ENCODE measurements at places on chromosomes 5 and 9.

GRCh38 chr5:148760945-148761638 lies 65.3 kb upstream of the ADRB2 start:
- DNase-seq: no peak

DNA sequence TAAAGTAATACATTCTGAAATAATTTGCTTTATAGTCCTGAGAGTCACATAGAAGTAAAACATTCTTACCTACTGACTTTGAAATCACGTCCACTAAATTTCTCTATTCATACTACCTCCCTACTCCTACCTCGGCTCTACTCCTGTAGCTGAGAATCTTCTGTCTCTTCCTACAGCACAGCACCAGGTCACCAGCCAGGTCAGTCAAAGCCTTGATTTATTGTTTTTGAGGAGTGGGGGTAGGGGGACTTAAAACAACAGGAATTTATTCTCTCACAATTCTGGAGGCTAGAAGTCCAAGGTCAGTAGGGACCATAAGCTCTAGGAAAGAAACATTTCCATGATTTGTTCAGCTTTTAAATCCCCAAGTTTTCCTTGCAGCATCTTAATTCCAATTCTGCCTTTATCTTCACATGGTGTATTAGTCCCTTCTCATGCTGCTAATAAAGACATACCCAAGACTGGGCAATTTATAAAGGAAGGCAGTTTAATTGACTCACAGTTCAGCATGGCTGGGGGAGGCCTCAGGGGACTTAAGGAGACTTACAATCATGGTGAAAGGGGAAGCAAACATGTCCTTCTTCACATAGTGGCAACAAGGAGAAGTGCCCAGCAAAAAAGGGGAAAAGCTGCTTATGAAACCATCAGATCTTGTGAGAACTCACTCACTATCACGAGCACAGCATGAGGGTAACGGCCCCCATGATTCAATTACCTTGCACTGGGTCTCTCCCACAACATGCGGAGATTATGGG lies 49.6 kb upstream of the CCNG1 start:
- DNase-seq: no peak

DNA sequence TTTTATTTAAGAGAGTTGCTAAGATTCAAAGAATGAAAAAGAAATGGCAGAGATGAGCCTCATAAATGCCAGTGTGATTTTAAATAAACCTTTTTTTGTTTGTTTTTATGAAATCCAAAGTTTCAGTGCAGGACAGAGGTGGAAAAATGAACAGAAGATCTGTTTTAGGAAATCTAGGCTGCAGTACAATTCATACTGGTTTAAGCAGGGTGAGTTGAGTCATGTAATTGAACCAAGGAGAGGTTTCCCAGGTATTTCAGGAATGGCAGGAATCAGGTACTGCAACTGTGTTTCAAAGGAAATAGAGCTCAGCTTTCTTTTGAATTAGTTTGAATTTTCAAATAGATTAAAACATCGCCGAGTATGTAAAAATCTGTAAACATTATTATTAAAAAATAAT lies 3.0 kb upstream of the ANKRD31 start:
- DNase-seq: no peak

GRCh38 chr5:111933086-111933485 lies 176.1 kb upstream of the NREP start:
- no peak for DNase-seq

GRCh38 chr5:110625376-110625999 lies 101.0 kb downstream of the TMEM232 start:
- DNase-seq: no peak

DNA sequence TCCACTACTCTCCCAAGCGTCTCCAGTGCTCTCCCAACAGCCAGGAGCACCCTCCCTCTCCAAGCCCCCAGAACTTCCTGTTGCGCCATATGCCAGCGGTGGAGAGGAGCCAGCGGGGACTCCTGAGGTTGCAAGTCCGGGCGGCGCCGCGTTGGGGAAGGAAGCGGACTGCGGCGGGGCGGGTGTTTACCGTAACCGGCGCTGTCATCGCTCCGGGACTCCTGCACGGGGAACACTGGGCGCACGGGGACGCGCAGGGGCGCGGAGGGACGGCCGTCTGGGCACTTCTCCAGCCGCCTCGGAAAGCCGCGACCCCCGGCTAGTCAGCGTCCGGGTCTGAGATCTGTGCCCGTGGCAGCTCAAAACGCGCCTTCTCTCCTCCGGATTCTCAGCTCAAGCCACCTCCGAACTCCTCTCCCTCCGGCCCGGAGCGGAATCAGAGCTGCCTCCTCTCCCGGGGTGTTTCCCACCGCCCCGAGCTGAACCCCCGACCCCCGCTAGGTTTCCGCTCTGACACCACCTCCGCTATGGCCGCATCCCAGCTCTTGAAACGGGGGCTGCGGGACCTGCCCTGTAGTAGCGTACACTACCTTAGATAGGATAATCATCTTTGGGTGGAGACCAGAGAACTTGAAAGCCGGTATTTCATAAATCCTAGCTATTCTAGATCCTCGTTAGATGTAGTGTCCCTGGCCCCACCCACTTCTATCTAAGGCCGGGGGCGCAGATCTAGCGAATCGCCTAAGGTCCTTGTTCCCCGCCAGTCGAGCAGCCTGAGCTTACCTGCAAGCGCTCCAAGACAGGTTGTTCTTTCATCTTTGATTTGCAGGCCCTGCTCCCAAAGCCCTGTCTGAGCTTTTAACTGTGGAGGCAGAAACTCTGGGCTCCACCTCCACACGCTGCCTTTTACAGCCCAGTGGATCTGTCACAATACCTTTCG lies at the start of gene TRPM6:
Gene TRPM6 (minus strand): TSS at position 881 of the 940 bp plus-strand sequence. CDS start 65 bp downstream, at position 816.
- DNase-seq: no peak

DNA sequence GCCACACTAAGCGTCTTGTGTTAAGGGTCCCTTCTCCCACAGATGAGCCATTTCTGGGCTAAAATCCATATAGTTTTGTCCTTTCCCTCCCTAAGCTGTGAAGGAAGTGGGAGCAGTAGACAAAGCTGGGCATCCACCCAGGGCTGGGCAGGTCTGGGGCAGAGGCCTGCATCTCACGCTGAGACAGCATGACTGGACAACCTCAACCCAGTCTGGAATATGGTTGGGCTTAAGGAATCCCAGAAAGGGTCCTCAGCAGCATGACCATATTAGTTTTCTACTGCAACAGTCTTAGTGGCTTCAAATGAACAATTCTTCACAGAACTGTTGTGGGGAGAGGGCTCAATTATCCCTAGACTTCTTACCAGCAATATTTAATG lies 173.8 kb downstream of the AUH start:
- no peak for DNase-seq

DNA sequence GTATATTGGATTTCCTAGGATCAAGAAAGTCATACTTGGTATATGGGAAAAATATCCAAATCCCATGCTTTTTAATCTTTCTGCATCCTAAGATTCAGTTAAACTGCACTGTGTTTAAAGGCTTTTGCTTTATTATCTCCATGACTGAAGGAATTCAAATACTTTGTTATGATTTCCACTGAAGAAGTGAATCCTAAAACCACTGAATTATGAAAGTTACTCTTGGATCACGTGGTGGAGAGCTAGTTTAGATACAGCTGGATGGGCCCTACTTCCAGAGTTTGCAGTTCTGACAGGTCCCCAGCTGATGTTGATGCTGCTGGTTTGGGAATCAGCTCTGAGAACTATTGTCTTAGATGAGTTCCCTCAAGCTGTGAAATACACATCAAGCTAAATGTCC lies 5.0 kb downstream of the DAB2 start:
- no peak for DNase-seq

DNA sequence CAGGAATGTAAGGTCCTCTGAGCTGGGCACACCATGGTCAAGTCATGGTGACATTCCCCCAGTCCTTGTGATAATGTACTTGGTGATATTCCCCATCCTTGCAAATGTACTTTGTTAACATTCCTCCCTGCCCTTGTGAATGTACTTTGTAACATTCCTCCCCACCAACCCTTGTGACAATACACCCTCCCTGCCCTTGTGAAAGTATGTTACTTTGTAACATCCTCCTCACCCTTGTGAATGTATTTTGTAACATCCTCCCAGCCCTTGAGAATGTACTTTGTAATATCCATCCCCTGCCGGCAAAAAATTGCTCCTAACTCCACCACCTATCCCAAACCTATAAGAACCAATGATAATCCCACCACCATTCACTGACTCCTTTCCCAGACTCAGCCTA lies 53.3 kb downstream of the RAPGEF6 start:
- DNase-seq: no peak

GRCh38 chr9:5144217-5144616 lies 41.2 kb downstream of the INSL6 start:
- DNase-seq: no peak

DNA sequence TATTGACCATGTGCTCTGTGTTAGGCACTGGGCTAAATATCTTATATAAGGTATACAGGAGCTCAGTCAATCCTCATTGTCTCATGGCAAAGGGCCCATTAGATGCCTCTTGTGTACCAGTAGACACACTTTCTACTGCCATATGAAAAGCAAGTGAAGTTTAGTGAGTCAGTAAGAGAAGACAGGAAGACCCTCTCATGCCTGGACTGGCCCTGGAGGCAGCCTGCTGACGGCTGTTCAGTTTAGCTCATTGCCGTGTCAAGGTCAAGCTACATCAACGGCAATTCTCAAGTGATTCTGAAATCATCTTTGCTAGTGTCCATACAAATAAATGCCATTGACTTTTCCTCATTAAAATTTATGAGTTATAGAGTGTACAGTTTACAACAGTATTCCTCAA lies 237.9 kb downstream of the IRX1 start:
- DNase-seq: no peak

- no peak for DNase-seq
These were observed 239.6 kb upstream of the TUSC1 start for GRCh38 chr9:25917731-25918362.

DNA sequence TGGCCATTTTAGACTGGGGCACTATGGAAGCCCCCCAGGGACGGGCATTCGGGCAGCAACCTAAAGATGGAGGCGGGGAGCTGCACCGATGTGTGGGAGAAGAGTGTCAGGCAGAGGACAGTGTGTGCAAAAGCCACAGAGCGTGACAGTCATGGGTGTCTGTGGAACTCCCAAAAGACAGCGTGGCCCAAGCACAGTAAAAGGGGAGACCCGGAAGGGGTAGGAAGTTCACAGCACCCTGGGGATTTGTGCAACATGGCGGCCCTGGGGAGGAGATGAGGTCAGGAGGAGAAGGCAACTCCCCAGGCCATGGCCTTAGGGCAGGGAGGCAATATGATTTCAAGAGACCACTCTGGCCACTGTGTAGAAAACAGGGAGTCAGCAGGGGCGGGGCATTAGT lies 38.9 kb upstream of the FGF1 start:
- DNase-seq: no peak

GRCh38 chr5:72464071-72464470 lies 43.1 kb downstream of the ZNF366 start:
- no peak for DNase-seq

- DNase-seq: no peak
These were observed 8.2 kb downstream of the AP3B1 start for GRCh38 chr5:78286290-78286689.

GRCh38 chr5:158998793-158999325 lies 100.9 kb downstream of the EBF1 start:
- no peak for DNase-seq

DNA sequence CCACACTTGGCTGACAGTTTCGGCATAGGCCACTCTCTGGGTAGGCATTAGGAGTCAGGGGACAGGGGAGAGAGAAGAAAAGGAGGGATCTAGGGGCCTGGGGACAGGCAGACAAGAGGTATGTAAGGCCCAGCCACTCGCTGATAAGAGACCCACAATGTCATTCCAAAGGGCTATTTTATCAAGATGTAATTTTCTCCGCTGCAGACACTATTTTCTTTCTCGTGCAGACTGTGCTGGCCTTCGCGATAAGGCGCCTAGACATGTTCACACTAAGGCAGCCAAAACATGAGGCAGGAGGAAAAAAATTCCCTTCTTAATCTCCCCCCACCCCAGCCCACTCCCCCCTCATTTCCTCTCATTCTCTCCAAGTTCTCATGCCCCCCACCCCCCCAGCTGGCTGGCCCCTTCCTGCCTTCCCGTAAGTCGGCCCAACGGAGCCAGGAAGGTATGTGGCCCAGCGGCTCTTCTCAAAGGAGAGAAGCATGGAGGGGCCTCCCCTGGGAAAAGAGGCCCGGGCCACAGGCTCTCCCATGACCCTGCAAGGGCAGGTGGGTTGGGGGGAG lies 44.9 kb upstream of the SYNPO start:
- no peak for DNase-seq

- no peak for DNase-seq
These were observed 923 bp downstream of the RECK start for GRCh38 chr9:36037549-36038122.

DNA sequence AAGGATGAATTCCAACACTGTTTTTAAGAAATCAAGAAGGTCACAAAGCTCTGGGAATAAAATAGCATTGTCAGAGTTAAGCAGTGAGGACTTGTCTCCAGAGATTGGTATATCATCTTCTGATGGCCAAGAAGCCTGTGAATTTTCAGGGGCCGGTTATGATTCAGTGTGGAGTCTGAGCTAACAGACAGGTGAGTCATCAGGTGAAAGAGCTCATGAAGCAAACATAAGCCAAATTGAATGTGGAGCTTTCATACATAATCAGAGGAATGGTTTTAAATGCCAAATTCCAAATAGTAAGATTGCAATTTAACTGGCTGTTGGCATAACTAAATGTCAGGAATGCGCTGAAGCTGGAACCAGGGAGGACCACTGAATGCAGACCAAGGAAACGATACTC lies 494.2 kb downstream of the MTRR start:
- DNase-seq: no peak

DNA sequence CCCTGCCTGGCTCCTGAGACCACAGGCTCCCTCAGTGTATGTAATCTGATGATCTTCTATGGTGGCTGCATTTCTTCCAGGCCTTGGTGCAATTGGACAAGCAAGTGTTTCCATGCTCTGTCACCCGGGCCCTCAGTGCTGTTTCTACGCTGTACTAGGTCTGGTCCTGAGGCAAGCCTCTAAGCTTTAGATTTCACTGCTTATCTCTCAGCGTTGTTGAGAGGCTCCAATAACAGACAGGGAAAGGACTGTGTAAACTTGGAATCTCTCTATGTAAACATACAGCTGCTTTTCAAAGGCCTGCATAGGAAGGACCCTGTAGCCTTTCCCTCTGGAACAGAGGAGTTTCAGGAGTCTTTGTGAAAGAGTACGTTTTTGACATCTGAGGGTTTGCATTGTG lies 38.6 kb upstream of the NFIB start:
- DNase-seq: no peak

DNA sequence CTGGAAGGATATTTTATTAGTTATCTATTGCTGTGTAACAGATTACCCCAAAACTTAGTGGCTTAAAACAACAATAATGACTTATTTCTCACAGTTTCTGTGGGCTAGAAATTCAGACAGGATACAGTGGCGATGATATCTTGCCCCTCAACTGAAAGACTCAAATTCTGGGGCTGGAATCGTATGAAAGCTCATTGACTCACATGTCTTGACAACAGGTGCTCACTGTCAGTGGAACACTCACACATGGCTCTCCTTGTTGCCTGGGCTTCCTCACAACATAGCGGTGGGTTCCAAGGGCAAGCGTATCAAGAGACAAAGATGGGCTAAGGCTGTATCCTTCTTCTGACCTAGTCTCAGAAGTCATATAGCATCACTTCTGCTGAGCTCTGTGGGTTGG lies 3.7 kb upstream of the GNPDA1 start:
- DNase-seq: no peak
